AG08396 (cell line): ENCODE measurements at places on chromosomes 2 and 18.

DNA sequence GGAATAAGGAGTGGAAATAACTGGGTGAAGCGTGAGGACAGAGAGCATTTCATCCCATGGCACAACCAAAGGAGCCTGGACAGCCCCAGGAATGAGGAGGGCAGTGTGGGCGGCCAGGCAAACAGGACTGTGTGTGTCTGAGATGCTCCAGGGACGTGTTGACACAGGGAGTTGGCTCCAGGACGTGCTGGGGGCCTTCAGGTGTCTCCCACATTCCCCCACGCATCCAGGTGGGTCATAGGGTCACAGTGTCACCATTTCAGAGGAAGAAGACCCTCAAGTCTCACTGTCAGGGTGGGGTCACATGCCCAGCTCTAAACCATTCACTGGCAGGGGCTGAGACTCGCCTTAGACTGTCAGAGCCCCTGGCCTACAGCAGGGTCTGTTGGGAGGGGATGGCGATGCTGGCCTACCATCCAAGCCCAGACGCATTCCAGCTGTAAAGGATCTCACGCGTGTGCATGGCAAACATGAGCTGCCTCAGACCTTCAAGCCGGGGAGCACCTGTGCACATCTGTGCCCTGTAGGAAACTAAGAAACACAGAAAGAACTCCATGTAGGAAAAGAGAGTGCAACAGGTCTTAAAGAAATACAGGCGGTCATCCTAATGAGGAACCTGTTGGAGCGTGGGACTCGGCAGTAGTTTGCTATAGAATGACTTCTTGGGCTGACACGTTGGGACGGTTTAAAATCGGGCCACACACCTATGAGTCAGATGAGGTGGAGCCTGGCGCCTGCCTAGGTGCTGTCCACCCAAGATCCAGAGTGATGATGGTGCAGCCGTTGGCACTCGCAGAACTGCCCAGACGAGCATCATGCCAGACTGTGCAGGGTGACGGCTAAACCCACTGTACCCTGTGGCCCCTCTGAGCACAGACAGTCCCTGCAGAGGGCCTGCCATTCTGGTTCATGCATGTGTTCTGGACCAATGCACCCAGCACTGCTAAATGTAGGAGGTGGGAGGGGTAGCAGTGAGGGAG, 17.3 kb downstream of the PARD6G start:
- DNase-seq: no peak

DNA sequence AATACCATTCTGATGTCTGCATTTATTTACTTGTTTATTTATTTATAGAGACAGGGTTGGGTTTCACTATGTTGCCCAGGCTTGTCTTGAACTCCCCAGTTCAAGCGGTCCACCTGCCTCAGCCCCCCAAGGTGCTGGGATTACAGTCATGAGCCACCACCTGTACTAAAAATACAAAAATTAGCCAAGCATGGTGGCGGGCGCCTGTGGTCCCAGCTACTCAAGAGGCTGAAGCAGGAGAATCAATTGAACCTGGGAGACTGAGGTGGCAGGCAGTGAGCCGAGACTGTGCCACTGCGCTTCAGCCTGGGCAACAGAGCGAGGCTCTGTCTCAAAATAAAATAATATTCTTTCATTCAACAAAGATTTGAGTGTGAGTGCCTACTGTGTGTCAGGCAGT, 2.0 kb upstream of the ATP8B1 start:
- no peak for DNase-seq

DNA sequence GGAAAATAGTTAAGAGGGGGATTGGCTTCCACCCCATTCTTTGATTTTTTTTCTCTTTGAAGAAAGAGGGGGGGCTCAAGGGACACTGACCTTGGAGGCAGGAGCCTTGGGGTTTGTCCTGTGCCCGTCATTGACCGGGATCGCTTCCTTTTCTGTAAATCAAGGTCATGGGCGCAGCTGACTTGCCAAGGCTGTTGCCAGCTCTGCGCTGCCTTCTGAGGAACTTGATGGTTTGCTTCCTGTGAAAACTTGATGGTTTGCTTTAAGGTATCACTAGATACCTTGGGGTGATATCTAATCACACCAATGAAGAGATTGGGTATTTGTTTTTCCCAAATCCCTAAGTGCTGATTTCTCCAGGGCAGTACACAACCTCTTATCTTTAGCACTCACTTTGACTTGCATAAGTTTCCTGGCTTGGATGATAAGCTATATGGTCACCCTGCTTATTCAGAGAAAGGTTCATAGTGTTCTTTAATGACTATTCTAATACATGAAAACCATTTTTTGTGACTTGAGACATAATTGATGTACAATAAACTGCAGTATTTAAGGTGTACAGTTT, 56.0 kb downstream of the DGKD start:
- no peak for DNase-seq

DNA sequence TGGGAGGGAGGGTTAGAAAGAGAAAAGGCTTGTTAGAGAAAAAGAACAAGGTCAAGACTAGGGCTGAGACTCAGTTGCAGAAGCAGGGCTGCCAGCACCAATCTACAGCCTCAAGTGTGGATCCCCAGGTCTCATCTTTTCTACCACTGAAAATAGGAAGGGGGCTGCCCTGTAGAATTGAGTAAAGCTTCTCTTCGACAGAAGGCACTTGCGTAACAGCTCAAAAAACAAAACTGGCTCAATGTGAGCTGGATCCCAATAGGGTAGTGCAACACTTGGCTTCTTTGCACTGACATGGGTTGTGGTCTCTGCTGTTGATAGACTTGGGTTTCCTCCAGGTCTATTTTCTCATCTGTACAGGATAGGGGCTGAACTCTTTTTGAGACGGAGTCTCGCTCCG, 1.8 kb upstream of the MPV17 start:
- no peak for DNase-seq

GRCh38 chr2:168757223-168757622, 45.2 kb upstream of the NOSTRIN start:
- DNase-seq: no peak

DNA sequence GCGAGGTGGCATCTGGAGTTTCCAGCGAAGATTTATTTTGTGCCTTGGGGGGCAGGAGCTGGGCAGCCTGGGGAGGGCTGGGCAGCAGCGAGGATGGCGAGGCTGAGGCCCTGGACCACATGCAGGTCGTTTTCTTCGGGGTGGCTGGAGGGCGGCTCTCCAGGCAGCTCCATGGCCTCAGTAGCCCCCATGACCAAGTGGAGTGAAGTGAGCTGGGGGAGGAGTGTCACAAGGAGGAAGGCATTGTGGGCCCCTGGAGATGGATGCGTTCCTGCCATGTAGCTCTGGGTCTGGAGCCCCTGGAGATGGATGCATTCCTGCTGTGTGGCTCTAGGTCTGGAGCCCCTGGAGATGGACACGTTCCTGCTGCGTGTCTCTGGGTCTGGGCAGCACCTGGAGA, 40.4 kb downstream of the SH3BP4 start:
- DNase-seq: no peak

DNA sequence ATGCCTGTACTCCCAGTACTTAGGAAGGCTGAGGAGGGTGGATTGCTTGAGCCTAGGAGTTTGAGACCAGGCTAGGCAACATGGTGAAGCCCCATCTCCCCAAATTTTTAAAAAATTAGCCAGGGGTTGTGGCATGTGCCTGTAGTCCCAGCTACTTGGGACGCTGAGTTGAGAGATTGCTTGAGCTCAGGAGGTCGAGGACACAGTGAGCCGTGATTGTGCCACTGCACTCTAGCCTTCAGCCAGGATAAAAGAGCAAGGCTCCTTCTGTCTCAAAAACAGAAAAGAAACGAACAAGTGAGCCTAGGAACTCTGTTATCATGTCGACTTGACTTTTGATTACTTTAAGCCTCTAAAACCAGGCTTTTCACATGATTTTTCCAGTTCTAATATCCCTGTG, 13.7 kb downstream of the NPC1 start:
- DNase-seq: no peak

DNA sequence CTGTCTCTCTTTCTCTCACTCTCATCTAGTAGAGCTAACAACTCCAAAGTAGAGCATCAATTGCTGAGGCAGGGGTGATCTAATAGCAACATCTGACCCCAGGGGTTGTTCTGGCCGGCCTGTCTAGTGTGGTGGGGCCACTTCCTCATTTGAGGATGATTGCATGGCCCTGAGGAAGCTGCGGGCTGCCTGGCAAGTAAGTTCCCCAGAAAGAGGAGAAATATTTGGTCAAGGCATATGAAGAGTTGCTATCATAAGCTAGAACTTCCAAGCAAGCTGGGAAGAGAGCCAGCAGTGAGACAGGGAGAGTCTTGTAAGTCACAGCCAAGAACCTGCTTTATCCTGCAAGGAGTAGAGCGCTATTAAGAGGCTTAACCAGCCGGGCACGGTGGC, 50.8 kb upstream of the TMEM87B start:
- DNase-seq: no peak
